Fibroblast of skin of left biceps (primary cell): ENCODE measurements at places on chromosomes 4 and X.

- no peak for DNase-seq
Measured at GRCh38 chrX:100289066-100289558, 121.0 kb downstream of the PCDH19 start.

DNA sequence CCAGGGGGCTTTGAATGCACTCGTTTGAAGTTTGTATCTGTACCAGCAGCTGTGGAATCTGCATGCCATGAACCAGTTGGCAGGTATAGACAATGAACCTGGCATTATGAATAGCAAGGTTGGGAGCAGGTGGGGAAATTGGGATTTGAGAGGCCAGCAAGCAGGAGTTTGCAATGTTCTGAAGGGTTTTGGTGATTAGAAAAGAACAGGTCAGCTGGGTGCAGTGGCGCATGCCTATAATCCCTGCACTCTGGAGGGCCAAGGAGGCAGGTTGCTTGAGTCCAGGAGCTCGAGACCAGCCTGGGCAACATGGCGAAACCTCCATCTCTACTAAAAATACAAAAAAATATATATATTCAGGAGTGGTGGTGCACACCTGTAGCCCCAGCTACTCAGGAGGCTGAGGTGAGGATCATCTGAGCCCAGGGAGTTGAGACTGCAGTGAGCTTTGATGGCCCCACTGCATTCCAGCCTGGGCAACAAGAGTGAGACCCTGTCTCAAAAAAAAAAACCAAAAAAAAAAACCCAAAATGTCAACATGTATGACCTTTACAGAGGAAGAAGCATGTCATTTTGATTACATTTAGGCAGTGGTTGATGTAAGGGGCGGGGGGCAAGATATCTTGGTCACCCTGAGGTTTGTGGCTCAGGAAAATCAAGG lies 63.9 kb downstream of the TSC22D3 start:
- DNase-seq: no peak

- DNase-seq: no peak
Measured at GRCh38 chr4:26493461-26493860, 3.2 kb upstream of the CCKAR start.

DNA sequence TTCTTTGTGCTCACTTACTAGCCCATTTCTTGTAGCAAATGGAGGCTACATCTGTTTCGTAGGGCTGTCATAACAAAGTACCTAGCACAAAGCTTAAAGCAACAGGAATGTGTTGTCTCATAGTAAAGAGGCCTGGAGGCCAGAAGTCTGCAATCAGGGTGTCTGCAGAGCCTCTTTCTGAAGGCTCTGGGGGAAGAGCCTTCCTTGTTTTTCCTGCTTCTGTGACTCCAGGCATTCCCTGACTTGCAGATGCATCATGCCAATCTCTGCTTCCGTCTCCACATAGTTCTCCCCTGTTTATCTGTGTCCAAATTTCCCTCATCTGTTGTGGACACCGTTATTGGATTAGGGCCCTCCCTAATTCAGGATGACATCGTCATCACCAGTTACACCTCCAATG lies 67.1 kb downstream of the SHROOM2 start:
- DNase-seq: no peak

DNA sequence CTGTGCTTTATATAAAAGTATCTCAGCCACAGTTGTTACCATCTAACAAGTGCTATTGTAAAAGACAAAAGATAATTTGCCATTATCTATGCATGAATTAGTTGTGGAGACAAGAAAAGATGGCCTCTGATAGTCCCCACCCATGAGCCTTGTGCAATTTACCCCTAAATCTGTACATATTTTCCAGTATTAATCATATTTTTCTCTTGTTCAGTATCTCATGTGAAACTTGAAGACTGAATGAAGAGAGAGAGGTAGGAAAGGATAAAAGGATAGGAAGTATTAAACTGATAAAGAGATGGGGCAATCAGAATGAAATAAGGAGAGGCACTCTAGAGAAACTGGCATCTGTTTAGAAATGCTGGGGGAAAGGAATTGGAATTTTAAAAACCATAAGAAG lies 3.7 kb downstream of the MYOZ2 start:
- no peak for DNase-seq

GRCh38 chr4:172809319-172809718 lies 359.3 kb upstream of the GALNT7 start:
- DNase-seq: no peak

DNA sequence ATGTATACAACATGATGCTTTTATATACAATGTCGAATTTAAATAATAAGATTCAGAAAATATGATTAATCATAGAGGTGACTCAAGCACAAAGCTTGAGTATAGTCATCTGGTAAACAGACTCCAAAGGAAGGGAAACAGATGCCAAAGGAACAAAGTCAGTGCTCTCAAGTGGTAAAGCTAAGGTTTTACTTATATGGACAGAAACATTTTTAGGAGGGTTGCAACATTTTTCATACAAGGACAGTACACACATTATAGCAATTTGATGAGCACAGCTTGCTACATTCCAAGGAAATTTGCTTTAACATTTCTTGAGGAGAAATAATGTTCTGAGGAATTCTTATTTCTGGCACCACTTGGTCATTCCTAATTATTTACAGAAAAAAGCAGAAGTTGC lies 333.4 kb upstream of the AADAT start:
- DNase-seq: peak; percentile 93

DNA sequence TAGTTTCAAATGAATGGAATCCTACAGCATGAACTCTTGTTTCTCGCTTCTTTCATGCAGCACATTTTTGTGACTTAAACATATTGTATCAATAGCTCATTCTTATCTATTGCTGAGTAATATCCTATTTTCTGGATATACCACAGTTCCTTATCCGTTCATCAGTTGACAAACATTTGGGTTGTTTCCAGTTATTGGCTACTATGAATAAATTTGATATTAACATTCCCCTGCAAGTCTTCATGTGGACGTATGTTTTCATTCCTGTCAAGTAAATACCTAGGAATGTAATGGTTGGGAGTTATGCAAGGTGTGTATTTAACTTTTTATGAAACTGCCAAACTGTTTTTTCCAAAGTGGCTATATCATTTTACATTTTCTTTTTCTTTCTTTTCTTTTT lies 114.0 kb upstream of the SH3RF1 start:
- DNase-seq: no peak

GRCh38 chrX:149803458-149804062 lies 21.8 kb downstream of the MAGEA9 start:
- no peak for DNase-seq

GRCh38 chr4:41102414-41103092 lies 111.8 kb downstream of the APBB2 start:
- no peak for DNase-seq

- DNase-seq: no peak
Measured at GRCh38 chrX:67104982-67105757, 438.7 kb upstream of the AR start.

- peak; percentile 68 for DNase-seq
Measured at GRCh38 chr4:159360549-159360948, 257.7 kb downstream of the RAPGEF2 start.

GRCh38 chr4:6450709-6451108 lies 21.7 kb downstream of the PPP2R2C start:
- no peak for DNase-seq

DNA sequence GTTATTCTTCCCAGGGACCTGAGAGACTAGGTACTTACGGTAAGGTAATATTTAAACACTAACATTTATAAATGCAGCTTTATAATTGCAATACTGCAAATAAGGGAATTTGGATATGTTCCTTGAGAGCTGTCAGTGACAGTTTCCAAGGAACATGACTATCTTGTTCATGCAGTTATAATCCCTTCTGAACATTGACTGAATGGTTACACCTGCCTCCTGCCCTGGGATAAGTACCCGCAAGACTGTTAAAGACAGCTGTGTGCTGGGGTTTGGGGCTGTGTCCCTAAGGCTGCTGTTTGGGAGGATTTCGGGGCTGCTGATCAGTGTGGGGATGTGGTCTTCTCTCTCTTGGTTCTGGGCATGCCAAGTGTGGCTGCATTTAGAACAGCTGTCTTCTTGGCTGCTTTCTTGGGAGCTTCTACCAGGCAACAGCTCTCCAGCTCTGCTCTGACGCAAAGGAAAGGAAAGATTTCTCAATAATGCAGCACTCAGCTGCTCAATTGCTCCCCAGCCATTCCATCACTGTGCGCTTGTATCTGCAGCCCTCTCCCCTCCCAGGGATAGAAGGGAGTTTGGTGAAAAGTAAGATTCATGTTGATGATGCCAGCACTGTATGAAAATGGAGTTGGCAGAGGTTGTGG lies 298.8 kb upstream of the TAPT1 start:
- peak; percentile 40 for DNase-seq

DNA sequence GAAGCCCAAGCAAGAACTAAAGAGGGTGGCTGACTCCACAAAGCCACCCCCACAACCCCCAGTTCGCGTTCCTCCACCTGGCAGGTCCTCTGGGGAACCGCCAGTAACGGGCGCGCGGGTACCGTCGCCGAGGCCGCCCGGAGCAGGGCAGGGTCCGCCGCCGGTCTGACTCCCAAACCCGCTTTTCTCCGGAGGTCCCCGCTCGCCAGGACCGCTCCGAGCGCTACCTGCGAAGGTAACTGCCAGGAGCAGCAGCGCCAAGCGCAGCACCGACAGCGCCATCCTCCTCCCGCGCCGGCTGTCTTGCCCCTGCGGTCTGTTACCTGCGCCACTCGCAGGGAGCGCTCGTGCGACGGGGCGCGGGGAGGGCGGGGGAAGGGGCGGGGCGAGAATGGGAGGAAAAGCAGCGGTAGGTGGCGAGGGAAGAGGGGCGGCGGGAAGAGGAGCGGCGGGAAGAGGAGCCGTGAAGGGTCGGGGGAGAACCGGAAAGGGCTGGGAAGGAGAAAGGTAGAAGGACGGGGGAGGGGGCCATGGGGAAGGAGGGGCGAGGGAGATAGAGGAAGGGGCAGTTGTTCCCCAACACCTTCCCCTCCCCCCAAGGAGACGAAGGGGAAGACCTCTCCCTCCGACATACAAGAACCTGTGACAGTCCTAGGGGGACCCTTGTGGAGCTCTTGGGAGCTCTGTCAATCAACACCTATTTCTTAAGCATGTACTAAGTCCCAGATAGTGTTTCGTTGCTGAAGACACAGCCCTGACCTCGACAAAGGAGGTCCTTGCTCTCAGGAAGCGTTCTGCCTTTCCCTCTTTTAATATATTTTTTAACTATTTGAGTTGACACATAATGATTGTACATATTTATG lies at the start of gene SPINK2:
Gene SPINK2, minus strand, starts transcription at position 321 of the 863 bp plus-strand sequence. Its CDS starts 39 bp downstream, at position 282.
- DNase-seq: no peak

DNA sequence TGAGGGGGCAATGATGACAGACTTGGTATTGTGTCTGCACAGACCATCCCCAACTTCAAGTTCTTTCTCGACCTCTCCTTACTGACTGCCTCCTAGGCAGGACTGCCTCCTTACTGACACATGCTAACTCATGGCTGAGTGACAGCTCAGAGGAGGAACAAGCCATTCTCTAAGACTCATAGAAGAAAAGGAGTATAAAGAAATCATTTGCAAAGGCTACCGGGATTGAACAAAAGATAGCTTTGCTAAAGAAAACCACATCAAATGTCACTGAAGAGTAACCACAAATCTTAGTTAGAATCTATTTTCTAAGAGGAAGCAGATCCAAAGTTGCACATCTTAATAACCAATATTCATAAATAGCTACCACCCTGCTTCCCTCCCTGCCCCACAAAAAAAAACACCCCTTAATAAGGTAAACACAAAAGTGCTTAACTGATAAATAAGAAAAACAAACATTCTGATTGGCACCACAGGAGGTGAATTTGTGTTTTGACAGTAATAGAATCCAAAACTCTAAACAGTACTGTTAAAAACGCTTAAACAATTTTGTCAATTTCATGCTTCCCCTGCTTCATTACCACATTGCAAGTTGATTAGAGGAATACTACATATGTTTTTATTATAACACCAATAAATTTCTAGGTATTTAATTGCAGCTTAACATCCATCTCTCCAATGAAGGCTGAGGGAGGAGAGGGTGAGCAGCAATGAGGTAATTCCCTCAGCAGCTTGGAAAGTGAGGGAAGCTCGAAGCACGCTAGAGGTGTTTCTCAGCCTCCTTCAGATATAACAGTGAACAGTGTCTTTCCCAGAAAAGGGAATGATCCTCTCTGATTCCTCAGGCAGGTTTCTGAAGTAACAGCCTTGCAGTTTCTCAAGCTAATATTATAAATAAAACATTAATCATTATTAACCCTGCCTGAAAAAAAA lies 160.0 kb downstream of the HNRNPD start:
- no peak for DNase-seq
